CD4-positive, alpha-beta memory T cell (primary cell): ENCODE measurements at places on chromosomes 5 and 9.

DNA sequence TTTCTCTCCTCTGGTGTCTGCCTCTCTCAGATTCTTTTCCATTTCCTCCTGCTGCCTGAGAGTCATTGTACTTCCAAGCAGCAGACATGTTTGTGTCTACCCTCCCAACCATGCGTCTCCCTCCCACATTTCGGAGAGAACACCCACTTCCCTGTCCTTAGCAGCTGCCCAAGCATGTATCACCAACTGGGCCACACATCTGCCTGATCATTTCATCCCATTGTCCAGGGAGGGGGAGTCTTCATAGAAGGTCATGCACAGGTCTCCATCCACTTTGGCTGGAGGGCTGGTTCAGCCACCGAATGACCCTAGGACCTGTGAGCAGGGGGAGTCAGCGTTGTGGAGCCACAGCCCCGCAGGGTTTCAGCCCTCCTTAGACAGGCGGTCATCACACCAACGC is 75.4 kb downstream of the MAP1B start:
- DNase-seq: no peak

DNA sequence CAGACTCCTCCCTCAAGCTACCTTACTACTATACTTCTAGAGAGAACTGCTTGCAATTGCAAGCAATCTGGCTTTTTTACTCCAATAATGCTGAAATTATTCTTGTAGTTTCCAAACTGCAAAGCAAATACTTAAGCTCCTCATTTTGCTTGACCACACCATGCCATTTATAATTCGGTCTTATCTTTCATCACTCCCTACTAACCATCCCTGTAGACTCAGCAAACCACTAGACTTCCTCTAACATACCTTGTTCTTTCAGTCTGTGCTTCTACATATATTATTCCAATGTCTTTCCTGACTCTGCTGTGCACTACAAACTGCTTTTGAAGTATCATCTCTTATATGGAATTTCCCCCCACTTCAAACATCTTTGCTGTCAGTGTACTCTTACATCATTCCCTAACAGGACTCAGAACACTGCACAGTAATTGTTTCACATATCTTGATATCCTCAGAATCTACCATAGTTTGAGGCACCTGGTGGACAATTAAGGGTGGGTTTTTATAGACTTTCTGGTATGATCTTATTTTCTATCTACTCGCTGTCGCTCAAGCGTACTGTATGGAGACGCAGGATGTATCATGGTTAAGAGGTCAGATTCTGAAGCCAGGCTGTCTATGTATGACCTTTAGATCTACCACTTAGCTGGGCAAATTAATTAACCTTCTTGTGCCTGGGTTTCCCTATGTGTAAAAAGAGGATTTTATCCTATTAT is 2.8 kb downstream of the IL6ST start:
- no peak for DNase-seq

DNA sequence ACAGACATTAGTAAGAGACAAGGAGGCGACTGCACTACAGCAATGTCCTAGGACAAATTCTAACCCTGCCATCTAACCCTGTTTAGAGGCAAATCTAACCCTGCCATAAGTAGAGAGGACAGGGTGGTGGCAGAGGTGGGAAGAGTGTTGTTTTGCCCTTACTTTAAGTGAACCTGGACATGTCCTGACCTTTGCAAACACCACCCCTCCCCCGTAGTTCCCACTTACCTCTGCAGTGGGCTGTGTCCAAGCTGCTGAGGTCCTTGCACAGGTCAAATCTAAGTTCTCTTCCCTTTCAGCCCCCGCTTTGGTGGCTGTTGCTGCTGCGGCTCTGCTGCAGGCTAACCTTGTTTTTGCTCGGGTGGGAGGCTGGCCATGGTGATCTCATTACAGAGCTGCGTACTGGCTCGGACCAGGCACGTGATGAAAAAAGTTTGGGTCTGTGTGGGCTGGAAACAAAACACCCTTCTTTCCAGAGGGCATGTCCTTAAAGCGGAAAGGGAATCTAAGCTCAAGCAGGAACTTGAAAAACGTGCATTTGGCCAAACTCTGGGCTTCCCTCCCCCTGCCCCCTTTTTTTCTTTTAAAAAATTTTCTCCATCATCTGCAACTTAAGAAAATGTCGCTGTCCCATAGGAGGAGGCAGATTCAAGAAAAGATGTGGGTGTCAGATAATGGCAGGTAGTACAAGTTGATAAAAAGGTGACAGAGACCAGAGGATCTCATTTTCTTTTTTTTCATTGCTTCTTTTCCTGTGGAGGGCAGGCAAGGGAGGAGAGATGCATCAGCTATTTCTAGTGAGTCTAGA is at the start of gene FAXDC2:
Gene FAXDC2 (minus strand): TSS at position 349 of the 808 bp plus-strand sequence. CDS start 12,425 bp downstream, outside the sequence.
- DNase-seq: no peak

- DNase-seq: no peak
These were observed 64.8 kb downstream of the HMCN2 start for GRCh38 chr9:130330202-130330862.
